T-helper 22 cell (primary cell): ENCODE measurements at places on chromosomes 2 and 18.

GRCh38 chr2:174693344-174693743 lies 70.9 kb downstream of the CHRNA1 start:
- DNase-seq: no peak

GRCh38 chr2:143762176-143762928 lies 633.1 kb downstream of the ARHGAP15 start:
- DNase-seq: no peak

DNA sequence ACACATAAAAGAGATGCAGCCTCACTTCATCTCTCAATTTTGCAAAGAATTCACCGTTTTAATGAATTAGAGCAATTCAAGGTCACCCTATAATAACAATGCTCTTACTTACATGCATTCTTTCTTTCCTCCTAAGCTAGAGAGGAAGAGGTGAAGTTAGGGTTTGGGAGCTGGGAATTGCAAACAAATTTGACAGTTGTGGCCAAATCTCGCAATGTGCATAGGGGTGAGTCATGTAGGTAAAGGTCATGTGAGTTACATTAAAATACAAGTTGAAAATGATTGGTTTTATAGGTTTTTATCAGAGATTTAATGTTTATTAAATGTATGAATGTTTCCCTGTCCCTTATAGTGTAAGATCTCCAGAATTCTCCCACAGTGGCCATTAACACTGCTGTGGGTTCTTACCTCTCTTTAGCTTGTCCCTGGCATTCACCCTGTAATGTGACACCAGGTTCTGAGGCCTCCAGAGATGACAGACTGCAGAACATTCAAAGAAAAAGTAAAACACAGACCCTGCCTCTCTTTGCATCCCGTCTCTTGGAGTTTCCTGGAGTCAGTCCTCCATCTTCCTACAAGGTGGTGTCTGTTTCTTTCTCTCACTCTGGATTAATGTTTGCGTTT lies 53.7 kb upstream of the LGALSL start:
- DNase-seq: no peak

- DNase-seq: no peak
These were observed 231.2 kb downstream of the SNTG2 start for GRCh38 chr2:1181893-1182292.

- DNase-seq: no peak
These were observed 40.2 kb downstream of the KCNH7 start for GRCh38 chr2:162798407-162798806.

- DNase-seq: no peak
These were observed 14.9 kb downstream of the L3MBTL4 start for GRCh38 chr18:6399776-6400175.

GRCh38 chr2:54419388-54419787 lies 36.7 kb upstream of the SPTBN1 start:
- DNase-seq: no peak

- no peak for DNase-seq
These were observed 341.1 kb downstream of the CYRIA start for GRCh38 chr2:16324544-16324937.

GRCh38 chr2:215358312-215358845 lies 46.5 kb downstream of the ATIC start:
- DNase-seq: no peak

- DNase-seq: no peak
These were observed 56.5 kb upstream of the ERBB4 start for GRCh38 chr2:212595036-212595654.

DNA sequence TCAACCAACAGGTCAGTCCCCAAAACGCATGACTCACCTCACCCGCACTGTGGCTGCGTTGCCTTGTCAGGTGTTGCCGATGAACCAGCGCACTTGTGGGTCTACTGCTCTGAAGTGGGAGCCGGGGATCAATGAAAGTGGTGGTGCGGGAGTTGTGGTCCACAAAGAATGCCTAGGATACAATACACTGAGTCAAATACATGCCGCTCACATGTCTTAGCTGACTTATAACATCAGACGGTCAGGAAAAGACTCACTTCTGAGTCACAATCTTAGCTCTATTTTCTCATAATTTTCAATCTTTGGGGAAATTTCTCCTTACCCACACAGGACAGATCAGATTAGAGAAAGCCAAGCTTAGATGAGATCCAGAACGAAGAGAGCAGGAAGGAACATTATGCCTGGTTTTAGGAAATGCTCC lies 107.1 kb upstream of the STK17B start:
- peak; percentile 25 for DNase-seq

- DNase-seq: no peak
These were observed 558 bp upstream of the CYP26B1 start for GRCh38 chr2:72148003-72148836.

GRCh38 chr2:239168575-239168974 lies 232.2 kb downstream of the HDAC4 start:
- DNase-seq: no peak

DNA sequence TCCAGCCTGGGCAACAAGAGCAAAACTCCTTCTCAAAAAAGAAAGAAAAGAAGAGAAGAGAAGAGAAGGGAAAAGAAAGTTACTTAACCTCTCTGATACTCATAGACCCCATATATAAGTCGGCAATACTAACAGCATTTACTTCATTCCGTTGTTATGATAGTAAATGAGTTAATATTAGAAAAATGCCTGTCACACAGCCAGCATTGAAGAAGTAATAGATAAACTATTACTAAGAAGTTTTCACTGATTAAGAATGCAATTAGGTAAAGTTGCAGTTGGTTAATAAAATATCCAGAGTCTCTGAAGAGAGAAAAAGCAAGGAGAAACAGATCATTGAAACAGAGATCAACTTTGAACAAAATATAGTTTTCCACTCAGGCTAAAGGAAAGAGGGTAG lies 161.3 kb upstream of the UBE2E3 start:
- no peak for DNase-seq
